ENCODE measurements at places on chromosomes 11 and 22. TPM values are rescaled to one million over a fixed set of nuclear protein-coding genes. Genes with fewer than 3 reads are reported as not detected.

Gene RAC2
- total RNA-seq = 4.8 TPM

Gene MOV10L1
- total RNA-seq = 1.0 TPM

Gene ART1
- 4.2 TPM for total RNA-seq

Gene ZNF215
- 0.51 TPM for total RNA-seq

Gene OR5AN1
- not detected for total RNA-seq

Gene LMO1
- 0.41 TPM for total RNA-seq

Gene OR5B21
- not detected for total RNA-seq

All from tongue (tissue), 3 donors.